WTC11 (cell line): ENCODE measurements at places on chromosomes 1 and 21. TPM values are rescaled to one million over a fixed set of nuclear protein-coding genes. Genes with fewer than 3 reads are reported as not detected.

GRCh38 chr1:23902321-23903278 is 10.6 kb downstream of the CNR2 start:
- peaks cover 29% of the 10 kb centered on the region for H3K4me1 ChIP-seq
- peaks cover 50% of the 10 kb centered on the region for H3K27me3 ChIP-seq
- H3K27ac ChIP-seq, result no peak overlapping the region
- peak; percentile 44 for DNase-seq

GRCh38 chr1:4084048-4084431 is 184.0 kb upstream of the C1orf174 start:
- H3K4me1 ChIP-seq, result no peaks in the 10 kb centered on the region
- H3K36me3 ChIP-seq, result peaks cover 82% of the 10 kb centered on the region
- H3K27ac ChIP-seq, result no peak overlapping the region
- peaks cover 23% of the 10 kb centered on the region for H3K27me3 ChIP-seq
- H3K4me3 ChIP-seq, result no peak overlapping the region

- H3K36me3 ChIP-seq, result no peaks in the 10 kb centered on the region
These were observed 16.0 kb upstream of the S100A10 start for GRCh38 chr1:152009691-152010090.

DNA sequence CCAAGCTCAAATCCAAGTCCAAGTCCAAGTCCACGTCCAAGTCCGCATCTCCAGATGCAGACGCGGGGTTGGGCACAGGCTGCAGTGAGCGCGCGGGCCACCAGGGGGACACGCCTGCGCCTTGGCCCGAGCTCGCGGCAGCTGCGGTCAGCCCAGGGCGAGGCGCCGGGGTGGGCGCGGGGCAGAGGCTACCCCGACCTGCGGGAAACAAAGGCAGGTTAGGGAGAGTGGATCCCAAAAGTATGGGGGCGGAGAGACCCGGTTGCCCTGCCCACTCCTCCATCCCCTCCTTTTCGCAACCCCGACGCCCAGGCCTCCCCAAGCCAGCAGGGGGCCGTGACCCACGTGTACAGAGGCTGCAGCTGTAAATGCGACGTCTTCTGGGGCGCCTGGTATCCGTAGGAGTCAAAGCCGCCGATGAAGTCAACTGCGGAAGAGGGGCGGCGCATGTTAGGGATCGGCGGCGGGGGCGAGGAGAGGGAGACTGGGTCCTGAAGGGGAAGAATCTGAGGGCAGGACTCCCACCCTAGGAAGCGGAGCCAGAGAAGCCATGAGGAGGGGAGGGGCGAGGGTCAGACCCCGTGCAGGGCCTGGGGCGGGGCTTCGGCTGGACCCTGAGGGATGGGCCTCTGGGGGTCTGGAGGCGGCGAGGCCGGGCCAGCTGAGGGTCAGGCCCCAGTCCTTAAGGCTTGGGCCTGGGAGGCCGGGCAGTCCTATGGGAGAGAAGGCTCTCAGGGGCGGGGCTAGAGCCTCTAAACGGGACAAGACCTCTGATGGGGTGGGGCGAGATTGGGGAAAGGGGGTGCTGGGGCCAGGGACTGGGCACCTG is 58.0 kb downstream of the NKAIN1 start:
- H3K36me3 ChIP-seq, result peaks cover 8% of the 10 kb centered on the region
- DNase-seq, result peak; percentile 87
- H3K4me1 ChIP-seq, result 0 out of 2 replicates have a peak, but pooled peaks cover 2% of the 10 kb centered on the region
- H3K27ac ChIP-seq, result no peak overlapping the region
- peak overlapping the region; percentile 69 for H3K4me3 ChIP-seq
- 0 out of 2 replicates have a peak, but pooled peaks cover 4% of the 10 kb centered on the region for H3K27me3 ChIP-seq

- H3K27me3 ChIP-seq, result peaks cover 14% of the 10 kb centered on the region
- no peaks in the 10 kb centered on the region for H3K4me1 ChIP-seq
- no peak overlapping the region for H3K27ac ChIP-seq
- peaks cover 51% of the 10 kb centered on the region for H3K36me3 ChIP-seq
- H3K4me3 ChIP-seq, result no peak overlapping the region
- no peak for DNase-seq
These were observed 9.3 kb downstream of the DMAP1 start for GRCh38 chr1:44222397-44223186.

GRCh38 chr1:154193821-154194220 is 1.9 kb upstream of the TPM3 start:
- H3K27me3 ChIP-seq, result peaks cover 9% of the 10 kb centered on the region; the same call in 1 of the 2 replicates
- no peak overlapping the region for H3K27ac ChIP-seq
- no peaks in the 10 kb centered on the region for H3K36me3 ChIP-seq

DNA sequence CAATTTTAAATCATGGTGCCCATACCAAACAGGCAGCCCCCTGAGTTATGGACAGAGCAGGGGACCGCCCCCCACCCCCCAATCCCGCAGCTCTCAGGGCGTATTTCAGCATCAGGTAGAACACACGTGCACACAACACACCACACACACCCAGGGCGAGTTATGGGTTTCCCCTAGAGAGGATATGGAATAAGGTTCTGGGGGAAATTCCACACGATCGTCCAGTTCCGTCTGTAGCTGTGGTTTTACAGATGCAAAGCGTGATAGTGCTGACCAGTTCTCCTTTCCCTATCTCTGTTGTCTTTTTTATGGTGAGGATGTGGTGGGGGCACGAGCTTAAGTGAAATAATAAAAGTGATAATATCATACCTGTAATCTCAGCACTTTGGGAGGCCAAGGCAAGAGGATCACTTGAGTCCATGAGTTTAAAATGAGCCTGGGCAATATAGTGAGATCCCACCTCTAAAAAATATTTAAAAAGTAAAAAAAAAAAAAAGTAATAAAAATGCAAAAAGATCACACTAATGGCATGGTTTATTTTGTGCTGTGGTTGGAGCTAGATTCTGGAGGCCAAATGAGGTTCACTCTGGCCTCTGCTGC is 25.1 kb downstream of the C2CD2 start:
- 0 out of 2 replicates have a peak overlapping the region, but pooled peaks have one; percentile 49 for H3K27ac ChIP-seq
- H3K4me3 ChIP-seq, result no peak overlapping the region
- peaks cover 56% of the 10 kb centered on the region for H3K4me1 ChIP-seq
- peaks cover 3% of the 10 kb centered on the region; the same call in 1 of the 2 replicates for H3K27me3 ChIP-seq

DNA sequence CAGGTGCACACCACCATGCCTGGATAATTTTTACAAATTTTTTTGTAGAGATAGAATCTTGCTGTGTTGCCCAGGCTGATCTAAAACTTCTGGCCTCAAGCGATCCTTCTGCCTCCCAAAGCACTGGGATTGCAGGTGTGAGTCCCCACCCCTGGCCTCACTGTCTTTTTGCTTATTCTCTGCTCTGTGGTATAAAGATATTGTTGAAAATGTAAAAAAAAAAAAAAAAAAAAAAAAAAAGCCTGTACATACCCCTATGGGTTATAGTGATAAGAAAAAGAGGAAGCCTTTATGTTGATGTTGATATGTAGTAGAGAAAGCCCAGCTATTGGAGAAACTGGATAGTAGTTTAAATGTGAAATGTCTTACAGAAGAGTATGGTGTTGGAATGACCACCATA is 125.8 kb downstream of the XPR1 start:
- H3K36me3 ChIP-seq, result peaks cover 4% of the 10 kb centered on the region; the same call in 1 of the 2 replicates
- no peak overlapping the region for H3K4me3 ChIP-seq
- no peaks in the 10 kb centered on the region for H3K4me1 ChIP-seq
- no peak for DNase-seq
- H3K27ac ChIP-seq, result no peak overlapping the region

DNA sequence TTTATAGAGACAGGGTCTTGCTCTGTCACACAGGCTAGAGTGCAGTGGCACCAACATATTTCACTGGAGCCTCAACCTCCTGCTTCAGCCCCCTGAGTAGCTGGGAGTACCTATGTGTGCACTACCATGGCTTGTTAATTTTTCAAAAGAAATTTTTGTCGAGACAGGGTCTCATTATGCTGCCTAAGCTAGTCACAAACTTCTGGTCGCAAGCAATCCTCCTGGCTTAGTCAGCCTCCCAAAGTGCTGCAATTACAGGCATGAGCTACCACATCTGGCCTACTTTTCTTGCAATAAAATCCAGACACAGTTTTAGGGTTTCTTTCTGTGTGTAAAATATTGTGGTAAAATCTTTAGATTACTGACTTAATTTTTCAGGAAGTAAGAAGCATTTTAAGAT is 27.9 kb upstream of the NTPCR start:
- peaks cover 7% of the 10 kb centered on the region for H3K27me3 ChIP-seq
- no peaks in the 10 kb centered on the region for H3K4me1 ChIP-seq
- peaks cover 6% of the 10 kb centered on the region; the same call in 1 of the 2 replicates for H3K36me3 ChIP-seq
- DNase-seq, result no peak
- H3K4me3 ChIP-seq, result no peak overlapping the region

GRCh38 chr1:2969011-2969844 is 52.0 kb upstream of the ACTRT2 start:
- H3K27me3 ChIP-seq, result no peaks in the 10 kb centered on the region; the same call in 1 of the 2 replicates
- no peaks in the 10 kb centered on the region for H3K4me1 ChIP-seq
- H3K4me3 ChIP-seq, result no peak overlapping the region

Gene DHRS3
- total RNA-seq, result 37.6 to 37.9 TPM (median 37.7 TPM) in 3 replicates

Gene LCE1D
- not detected in 3 replicates for total RNA-seq

Gene FAM72D
- total RNA-seq, result 12.8 to 14.3 TPM (median 12.9 TPM) in 3 replicates

Gene TRIM67
- total RNA-seq, result not detected in 3 replicates

Gene WNT3A
- total RNA-seq, result 0.16 to 0.34 TPM (median 0.17 TPM) in 3 replicates
